Stimulated activated CD8-positive, alpha-beta memory T cell treated with anti-CD3 and anti-CD28 coated beads, Interleukin-7, amount 100 ng/mL, for 1 hour (primary cell): ENCODE measurements at places on chromosomes 2 and 18.

DNA sequence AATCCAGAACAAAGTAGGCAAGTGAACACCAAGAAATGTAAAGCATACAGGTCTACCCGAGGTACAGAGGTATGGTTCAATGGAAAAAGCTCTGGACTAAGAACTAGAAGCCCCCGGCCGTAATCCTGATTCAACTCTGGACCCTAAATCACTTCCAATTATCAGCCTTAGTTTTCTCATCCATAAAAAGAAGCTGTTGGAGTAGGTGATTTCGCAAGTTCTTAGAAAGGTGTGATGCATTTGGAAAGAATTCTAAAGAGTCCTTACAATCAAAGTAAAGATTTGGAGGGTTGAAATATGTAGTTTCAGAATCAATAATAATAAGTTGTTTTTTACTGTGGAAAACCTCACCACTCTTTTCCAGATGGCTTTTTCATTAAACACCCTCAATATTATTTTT is 622.1 kb upstream of the ID2 start:
- DNase-seq, result no peak

GRCh38 chr2:118525346-118525745 is 322.1 kb downstream of the EN1 start:
- DNase-seq, result no peak

DNA sequence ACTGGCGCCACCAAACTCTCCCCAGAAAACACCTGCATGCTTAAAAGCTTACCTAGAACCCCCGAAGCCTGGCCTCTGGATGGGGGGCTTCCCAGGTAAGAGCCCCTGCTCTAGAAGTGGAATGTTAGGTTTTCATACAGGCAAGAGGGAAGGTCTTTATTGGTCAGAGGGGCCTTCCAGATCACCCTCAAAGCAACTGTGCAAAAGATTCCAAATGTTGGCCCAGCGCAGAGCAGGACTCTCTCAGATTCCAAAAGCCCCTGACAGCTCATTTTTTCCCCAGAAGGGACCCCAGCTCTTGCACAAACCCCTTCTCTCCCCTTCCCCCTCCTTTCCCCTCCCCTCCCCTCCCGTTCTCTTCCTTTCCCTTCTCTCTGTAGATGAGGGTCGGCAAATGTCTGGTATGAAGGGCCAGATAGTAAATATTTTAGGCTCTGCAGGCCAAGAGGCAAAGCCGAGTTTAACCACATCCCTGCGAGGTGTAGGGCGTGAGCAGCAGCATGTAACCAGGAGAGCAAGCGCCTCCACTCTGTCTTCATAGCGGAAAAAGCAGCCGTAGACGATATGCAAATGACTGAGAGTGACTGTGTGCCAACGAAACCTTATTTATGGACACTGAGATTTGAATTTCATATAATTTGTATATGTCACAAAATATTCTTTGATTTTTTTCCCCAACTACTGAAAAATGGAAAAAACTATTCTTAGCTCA is 116.9 kb downstream of the SMAD7 start:
- no peak for DNase-seq

DNA sequence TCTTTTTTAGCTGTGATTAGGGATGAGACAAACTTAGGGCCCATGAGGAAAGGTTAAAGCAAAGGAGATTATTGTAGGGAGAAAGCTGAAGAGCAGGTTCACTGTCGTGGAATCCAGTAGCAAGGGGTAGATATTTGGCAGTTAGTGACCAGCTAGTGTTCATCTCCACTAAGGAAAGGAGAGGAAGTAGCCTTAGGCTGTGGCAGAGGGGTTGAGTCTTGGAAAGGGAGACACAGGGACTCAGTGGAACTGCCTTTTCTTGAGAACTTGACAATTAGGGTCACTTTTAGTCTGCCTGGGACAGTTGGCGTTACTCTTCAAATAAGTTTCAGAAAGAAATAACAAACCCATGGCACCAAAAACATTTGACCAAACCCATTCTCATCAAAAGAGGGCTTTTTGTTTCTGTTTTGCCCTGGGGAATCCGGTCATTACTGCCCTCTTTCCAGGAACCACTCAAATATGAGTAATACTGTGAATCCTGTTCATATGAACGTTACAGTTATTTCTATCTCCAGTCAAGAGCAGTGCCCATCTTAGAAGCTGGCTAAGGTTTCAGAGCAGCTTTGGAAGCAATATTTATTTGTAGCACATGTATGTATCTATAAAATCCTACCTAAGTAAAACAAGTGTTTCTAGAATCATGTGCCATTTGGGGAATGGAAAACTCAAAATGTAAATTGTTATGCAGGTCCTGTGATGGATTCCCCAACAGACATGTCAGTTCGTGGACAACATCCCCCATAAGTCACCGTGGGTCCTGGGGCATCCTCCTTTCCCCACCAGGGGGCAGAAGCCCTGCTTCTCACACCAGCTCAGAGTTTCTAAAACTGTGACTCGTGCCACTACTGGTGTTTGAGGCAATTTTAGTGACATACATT is 77.3 kb upstream of the PHLPP1 start:
- DNase-seq, result peak; percentile 3

DNA sequence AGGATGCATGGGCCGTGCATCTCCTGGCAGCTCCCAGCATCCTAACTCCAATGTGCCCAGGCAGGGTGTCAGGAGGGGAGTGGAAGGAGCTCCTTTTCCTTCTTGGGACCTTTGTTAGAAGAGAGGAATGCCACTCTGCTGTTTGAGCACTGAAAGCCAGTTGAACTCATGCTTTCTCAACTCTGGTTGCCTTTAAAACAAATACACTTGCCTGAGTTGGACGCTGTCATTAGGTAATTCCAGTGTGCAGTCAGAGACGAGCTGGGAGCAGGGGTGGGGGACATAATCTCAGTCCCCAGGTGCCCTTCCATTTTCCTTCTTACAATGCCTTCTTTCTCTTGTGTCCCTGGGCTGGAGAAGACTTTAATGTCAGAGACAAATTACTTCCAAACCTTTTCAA is 44.4 kb upstream of the IL1R2 start:
- DNase-seq, result no peak

DNA sequence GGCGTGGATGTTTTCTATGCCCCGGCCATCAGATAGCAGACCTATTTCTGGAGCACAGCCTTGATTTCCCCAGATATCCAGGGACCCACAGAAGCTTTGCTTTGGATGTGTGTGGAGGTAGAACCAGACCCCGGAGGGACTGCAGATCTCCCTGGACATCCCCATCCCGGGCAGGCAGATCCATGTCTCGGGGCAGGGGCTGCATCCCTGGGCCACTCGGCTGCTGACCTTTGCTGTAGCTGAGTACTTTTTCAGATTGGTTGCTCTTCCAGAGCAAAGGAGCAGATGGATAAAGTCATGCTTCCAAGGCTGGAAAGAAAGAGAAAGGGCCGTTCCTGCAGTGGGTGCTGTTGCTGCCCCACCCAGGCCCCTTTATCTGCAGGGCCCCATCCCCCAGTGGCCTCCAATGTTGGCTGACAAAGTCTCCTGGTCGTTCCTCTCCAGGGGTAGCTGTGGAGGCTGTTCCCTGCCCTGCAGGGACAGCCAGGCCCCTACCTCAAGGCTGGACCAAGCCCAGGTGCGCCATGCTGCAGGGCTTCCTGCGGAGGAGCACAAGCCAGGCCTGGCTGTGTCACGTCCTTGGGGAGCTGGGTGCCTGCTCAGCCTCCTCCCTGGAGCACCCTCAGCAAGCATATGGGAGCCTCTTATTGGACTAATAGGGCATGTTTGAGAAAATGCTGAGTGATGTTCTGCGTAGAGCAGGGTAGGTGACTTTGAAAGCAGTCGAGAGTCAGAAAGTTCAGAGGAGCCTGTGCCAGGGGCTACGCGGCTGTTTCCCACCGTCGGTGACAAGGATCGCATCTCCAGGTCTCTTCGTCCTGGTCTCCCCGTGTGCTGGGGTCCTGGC is 68.4 kb downstream of the TPO start:
- DNase-seq, result no peak

GRCh38 chr2:64627860-64628841 is 25.6 kb downstream of the SERTAD2 start:
- no peak for DNase-seq

DNA sequence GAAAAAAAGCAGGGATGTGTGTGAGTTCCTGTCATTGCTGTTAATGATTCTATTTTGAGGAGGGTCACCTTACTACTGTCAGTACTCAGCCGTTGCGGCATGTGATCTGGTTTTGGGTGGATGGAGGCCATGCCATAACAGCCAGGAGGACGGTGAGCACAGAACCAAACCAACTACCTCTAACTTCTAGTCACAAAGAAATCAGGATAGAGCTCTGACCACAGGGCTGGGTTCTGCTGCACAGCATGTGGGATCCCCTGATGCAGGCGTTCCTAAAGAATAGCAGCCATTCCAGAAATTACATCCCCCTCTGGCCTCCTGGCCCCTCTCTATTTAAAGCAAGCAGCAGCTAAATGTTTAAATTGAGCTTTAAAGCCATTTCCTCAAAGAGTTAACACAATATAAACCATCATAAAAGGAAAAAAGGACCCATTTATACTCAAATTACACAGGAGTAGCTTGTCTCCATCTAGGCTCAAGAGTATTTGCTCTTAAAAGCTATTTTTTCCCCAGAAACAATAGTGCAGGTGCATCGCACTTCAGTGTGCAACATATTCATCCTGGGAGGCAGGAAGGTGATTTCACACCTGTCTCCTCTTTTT is 786.4 kb downstream of the RNF144A start:
- DNase-seq, result no peak

DNA sequence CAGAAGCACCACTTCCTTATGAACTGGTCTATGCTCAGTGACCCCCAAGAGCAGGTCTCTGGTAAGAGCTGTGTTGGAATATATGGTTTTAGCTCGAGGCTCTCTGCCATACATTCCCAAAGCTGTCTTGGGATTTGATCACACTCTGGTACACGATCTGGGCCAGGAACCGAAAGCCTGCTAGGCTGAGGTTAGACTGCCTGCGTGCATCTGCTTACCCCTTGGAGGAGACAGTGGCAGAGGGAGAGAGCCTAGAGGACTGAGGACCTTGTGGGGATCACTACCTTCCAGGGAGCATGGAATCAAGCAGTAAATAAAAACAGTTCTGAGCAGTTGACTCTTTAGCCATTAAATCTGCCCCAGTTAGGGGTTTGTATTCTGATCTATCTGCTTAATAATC is 63.7 kb downstream of the ZNF532 start:
- DNase-seq, result no peak

DNA sequence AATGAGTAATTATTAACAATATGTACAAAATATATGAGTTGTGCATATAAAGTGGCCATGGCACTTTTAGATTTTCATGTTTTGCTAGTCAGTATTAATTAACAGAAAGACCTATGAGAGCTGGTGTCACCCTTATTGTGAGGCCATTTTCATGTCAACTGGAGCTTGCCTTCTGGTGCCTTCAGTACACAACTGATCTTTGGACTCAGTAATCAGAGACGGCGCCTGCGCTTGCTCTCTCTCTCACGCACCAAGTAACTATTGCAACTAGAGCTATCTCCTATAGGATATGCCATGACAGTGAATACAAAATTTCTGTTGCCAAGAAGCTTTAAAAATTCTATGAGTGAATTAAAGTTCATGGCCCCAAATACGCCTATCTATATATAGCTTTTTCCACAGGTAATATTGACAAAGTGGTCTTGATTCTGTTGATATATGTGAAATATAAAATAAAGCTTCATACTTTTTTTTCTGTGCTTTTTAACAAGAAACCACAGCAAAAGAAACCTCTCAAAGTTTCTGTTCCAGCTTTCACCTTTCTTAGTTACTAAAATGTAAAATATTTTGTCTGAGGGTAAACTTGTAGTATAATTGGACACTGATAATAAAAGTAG is 2.9 kb downstream of the SERTAD2 start:
- no peak for DNase-seq

DNA sequence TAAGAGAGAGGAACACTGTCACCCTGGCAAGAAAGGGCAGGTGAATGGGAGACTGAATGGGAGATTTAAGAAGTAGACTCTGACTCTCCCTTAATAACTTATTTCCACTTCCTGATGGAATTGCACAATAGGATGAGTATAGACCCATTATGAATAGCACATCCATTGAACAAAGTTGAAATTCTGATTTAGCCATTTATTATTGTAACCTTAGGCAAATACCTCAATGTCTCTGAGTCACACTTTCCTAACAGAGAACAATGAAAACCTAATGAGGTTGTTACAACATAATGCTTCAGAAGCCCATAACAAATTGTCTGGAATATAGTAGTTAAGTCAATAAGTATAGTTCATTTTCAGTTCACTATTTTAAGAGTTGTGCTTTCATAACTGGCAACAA is 78.9 kb downstream of the NRXN1 start:
- DNase-seq, result no peak

GRCh38 chr2:208300847-208301618 is 35.0 kb downstream of the PIKFYVE start:
- DNase-seq, result no peak

DNA sequence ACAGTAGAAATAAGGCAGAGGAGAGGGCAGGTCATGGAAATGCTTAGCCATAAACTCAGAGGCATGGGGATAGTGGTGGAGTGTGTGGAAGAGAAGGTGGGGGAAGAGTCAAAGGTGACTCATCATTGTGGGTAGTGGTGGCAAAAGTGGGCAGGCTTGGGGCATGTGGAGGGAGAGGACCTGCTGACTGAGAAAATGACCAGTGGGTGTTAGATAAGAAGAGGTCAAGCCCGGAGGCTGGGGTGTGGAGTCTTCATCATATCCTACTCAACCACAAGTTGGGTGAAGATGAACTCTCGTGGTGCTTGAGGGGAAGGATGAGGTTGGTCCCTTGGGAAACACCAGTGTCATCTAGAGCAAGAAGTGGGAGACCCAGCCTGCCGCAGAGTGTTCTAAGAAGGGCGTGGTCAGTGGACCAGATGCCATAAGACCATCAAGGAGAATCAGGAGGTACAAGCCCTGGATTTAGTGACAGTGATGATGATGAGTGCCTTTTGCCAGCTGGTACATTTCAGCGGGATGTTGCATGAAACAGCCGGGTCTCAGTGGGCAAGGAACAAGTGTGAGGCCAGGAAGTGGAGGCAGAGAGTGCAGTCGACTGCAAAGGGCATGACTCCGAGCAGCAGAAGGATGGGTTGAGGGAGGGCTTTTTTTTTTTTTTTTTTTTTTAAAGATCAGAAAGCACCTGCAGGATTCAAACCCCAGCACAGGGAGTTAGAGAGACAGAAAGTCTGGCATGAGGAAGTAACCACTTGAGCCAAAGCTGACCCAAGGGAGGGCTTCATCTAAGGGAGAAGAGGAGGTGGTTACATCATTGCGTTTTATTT is 122.6 kb upstream of the SPRED2 start:
- no peak for DNase-seq

DNA sequence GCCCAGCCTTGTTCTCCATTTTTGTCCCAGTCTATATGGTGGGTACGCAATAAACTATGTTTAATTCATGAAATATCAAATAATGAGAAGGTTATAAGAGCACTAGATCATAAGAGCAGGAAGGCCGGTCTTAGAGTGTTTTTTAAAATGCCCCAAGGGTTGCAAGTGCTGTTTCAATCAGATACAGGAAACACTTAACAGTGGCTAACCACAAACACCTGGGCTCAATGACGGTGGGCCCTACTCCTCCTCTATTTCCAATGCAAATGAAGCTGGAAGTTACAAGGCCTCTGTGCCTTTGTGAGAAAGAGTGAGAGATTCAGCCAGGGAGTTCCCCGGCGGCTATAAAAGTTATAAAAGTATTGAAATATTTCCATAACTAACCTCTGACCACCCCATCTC is 18.9 kb upstream of the WDR33 start:
- DNase-seq, result peak; percentile 4
